ENCODE measurements at places on chromosomes 4 and X. TPM values are rescaled to one million over a fixed set of nuclear protein-coding genes. Genes with fewer than 3 reads are reported as not detected.

- no peaks in the 10 kb centered on the region for H3K27me3 ChIP-seq
- H3K4me1 ChIP-seq, result no peaks in the 10 kb centered on the region
- DNase-seq, result no peak
- H3K27ac ChIP-seq, result no peak overlapping the region
These were observed 44.8 kb downstream of the SPANXN3 start for GRCh38 chrX:143472347-143472938.

The ADH1B gene
- total RNA-seq, result not detected

The IL9R gene
- not detected for total RNA-seq

DNA sequence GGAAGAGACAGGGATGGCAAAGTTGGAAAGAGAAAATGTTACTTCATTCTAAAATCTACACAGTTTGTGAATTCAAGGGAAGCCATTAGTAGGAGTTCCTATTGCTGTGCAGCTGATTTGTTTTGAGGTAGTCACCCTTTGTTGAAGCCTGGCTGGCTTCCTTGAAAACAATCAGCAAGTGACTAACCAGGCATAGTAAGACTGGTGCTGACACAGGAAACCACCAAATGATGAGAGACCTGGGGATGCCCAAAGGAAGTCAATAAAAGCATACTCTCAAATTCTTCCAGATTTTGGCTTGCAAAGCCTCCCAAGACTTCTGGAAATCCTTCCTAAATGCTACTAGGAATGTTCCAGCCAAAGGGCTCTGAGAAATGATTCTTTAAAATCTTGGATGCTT is 23.9 kb upstream of the PRDM8 start:
- no peaks in the 10 kb centered on the region for H3K36me3 ChIP-seq
- H3K27me3 ChIP-seq, result no peaks in the 10 kb centered on the region
- H3K27ac ChIP-seq, result no peak overlapping the region
- H3K4me1 ChIP-seq, result no peaks in the 10 kb centered on the region
- H3K4me3 ChIP-seq, result no peak overlapping the region

GRCh38 chr4:167339781-167340180 is 105.5 kb upstream of the SPOCK3 start:
- H3K4me1 ChIP-seq, result no peaks in the 10 kb centered on the region
- no peak overlapping the region for H3K4me3 ChIP-seq
- DNase-seq, result no peak
- H3K27ac ChIP-seq, result no peak overlapping the region

The TBL1X gene
- total RNA-seq, result 6.5 TPM

GRCh38 chr4:121693886-121694285 is 2.9 kb downstream of the ANXA5 start:
- no peaks in the 10 kb centered on the region for H3K36me3 ChIP-seq
- H3K4me3 ChIP-seq, result no peak overlapping the region
- peaks cover 4% of the 10 kb centered on the region for H3K27me3 ChIP-seq
- no peak overlapping the region for H3K27ac ChIP-seq

DNA sequence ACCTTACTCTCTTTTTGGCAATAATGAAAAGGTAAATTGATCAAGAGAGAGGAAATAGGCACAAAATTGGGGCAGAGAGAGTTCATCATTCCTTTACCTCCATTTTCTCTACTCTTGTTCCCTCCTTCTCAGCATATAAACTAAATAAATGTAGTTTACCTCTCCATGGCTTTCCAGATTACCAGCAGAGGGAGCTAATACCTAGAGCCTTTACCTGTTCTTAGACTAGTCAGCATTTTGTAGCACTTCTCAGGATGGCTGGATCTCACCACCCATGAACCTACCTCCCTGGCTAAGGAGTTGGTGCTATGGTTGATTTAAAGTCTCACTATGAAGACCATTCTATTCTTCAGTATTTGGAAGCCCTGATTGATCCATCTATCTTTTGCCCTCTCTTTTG is 15.7 kb downstream of the OFD1 start:
- H3K27ac ChIP-seq, result no peak overlapping the region
- H3K27me3 ChIP-seq, result no peaks in the 10 kb centered on the region
- H3K4me3 ChIP-seq, result no peak overlapping the region
- H3K36me3 ChIP-seq, result no peaks in the 10 kb centered on the region
- H3K4me1 ChIP-seq, result no peaks in the 10 kb centered on the region

DNA sequence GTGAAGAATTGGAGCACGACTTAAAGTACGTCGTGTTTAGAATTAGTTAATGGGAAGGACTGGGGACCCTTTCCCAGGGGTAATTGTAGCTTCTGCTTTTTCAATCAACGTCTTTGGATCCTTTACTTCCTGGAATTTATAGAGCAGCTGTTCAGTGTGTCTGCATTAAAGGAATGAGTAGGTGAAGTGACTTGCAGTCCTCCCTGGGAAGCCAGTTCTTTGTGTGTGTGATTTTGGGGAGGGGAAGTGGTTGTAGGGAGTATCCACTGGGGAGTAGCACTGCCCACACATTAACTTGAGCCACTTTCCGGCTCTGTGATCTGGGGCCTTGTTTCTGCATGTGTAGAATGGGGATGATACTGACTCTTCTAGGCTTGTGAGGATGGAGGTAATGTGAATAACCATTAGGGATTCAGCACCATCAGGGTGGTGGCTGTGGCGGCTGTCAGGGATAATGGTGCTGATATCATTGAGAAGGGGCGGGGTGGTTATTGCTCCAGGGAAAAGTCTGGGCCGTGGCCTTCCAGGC is 54.7 kb downstream of the TMEM131L start:
- peak overlapping the region; percentile 85 for H3K27ac ChIP-seq
- peak; percentile 69 for DNase-seq
- peaks cover 56% of the 10 kb centered on the region for H3K4me1 ChIP-seq
- peak overlapping the region; percentile 17 for H3K4me3 ChIP-seq
- H3K27me3 ChIP-seq, result peaks cover 10% of the 10 kb centered on the region

The BRCC3 gene
- total RNA-seq, result 21.9 TPM

GRCh38 chr4:66000510-66001117 is 330.3 kb upstream of the EPHA5 start:
- no peaks in the 10 kb centered on the region for H3K27me3 ChIP-seq
- no peak for DNase-seq
- H3K36me3 ChIP-seq, result peaks cover 5% of the 10 kb centered on the region
- peak overlapping the region; percentile 63 for H3K4me3 ChIP-seq

DNA sequence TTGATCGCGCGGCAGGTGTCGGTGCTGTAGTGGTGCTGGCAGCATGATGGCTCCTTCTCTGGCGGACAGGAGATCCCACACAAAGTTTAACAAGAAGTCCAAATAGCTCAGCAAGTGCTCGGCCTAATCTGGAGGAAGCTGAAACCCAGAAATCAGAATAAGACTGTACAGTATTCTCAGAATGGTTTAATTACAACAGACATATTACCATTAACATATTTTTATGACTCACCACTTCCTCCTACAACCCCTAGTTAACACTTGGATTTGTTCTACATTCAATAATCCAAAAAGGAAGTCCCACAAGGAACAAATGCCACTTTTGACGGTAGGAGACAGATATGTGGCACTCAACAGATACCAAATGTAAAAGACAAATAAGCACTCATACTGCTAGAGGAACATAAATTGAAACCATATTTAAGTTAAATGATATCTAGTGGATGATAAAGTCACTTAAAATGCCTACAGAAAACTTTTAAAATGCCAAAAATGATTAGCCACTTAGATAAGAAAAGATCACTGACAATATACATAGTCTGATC is 91.2 kb downstream of the HUWE1 start:
- no peaks in the 10 kb centered on the region for H3K4me1 ChIP-seq
- no peak overlapping the region for H3K4me3 ChIP-seq
- H3K27me3 ChIP-seq, result peaks cover 2% of the 10 kb centered on the region
- no peaks in the 10 kb centered on the region for H3K36me3 ChIP-seq
- no peak overlapping the region for H3K27ac ChIP-seq
- DNase-seq, result no peak

The ADGRG4 gene
- total RNA-seq, result not detected

GRCh38 chr4:60962286-60962685 is 237.8 kb upstream of the ADGRL3 start:
- DNase-seq, result no peak
- peaks cover 6% of the 10 kb centered on the region for H3K4me1 ChIP-seq
- no peaks in the 10 kb centered on the region for H3K27me3 ChIP-seq
- H3K36me3 ChIP-seq, result no peaks in the 10 kb centered on the region
- no peak overlapping the region for H3K4me3 ChIP-seq

DNA sequence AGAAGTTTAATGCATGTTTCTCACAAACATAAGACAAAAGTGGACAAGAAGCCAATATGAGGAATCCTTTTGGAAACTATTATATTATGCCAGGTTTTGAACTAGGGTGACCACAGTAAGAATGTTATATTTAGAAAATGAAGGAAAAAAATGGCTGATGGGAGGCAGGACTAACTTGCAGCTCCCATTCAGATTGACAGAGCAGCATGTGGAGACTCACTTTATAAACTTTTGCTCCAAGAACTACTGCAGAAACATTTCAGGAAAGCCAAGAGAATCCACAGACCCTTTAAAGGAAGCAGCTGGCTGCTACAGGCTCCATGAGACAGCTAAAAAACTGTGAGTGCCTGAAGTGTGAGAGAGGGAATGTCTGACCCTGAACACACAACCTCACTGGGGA is 738.6 kb upstream of the GRIA3 start:
- no peak for DNase-seq
- no peaks in the 10 kb centered on the region for H3K36me3 ChIP-seq
- no peaks in the 10 kb centered on the region for H3K4me1 ChIP-seq
- H3K27ac ChIP-seq, result no peak overlapping the region
- H3K4me3 ChIP-seq, result no peak overlapping the region
- H3K27me3 ChIP-seq, result no peaks in the 10 kb centered on the region

DNA sequence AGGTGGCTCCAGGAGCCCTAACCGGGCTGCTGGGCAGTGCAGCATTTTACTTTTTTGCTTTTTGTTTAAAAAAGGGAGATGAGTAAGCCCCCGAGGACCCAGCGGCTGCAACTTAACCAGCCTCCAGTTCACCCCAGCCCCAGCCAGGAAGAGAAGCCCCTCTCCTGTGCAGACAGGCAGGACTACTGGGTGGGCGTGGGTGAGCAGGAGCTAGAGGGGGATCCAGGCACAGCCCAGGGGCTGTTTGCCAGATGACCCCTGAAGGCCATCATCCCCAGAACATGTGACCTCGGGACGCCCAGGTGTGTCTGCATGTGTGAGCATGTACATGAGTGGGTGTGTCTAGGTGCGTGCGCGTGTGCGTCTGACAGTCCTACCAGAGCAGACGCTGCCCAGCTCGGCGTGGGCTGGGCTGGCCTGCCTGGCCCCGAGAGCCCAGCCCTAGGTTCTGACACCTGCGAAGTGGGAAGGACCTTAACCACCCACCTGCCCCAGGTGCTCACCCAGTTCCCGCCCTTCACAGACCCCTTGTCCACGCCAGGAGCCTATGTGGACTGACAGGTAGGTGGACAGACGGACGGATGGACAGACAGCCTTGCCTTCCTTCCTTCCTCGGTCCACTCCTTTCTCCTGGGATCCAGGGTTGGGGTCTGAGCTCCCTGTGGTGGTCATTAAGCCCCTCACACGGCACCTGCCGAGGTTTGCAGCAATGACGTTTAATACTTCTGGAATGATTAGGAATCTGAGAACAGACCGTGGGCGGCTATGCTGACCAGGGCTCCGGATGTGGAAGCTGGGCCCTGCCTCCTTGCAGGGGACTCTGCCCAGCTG is 7.8 kb upstream of the HAUS3 start:
- H3K4me1 ChIP-seq, result peaks cover 6% of the 10 kb centered on the region
- no peak overlapping the region for H3K4me3 ChIP-seq
- H3K36me3 ChIP-seq, result peaks cover 6% of the 10 kb centered on the region
- peaks cover 4% of the 10 kb centered on the region for H3K27me3 ChIP-seq
- DNase-seq, result peak; percentile 16

- no peaks in the 10 kb centered on the region for H3K36me3 ChIP-seq
- peak; percentile 20 for DNase-seq
- H3K4me3 ChIP-seq, result no peak overlapping the region
- H3K4me1 ChIP-seq, result no peaks in the 10 kb centered on the region
- H3K27ac ChIP-seq, result no peak overlapping the region
These were observed 29.9 kb upstream of the SOWAHD start for GRCh38 chrX:119728487-119728886.

DNA sequence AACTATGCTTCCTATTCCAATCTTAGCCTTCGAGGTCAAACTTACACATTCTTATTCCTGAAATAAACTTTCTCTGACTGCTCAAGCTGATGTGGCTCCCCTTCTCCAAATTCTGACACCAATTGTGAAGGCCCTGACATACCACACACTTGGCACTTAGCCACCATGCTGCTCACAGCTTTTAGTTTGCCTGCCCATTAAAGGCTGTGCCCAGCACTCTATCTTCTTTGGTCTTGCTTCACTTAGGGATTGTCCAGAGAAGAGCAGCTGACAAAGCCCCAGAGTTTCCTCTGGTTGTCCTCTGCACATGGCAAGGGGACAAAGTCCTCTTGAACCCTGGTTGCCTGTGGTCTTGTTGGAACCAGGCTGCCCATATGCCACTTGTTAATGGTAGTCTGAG is 126.1 kb downstream of the ARHGEF9 start:
- H3K27ac ChIP-seq, result no peak overlapping the region
- H3K4me3 ChIP-seq, result no peak overlapping the region
- H3K36me3 ChIP-seq, result no peaks in the 10 kb centered on the region
- DNase-seq, result no peak
- H3K27me3 ChIP-seq, result no peaks in the 10 kb centered on the region

The ZNF141 gene
- total RNA-seq, result 22.0 TPM

- no peak overlapping the region for H3K4me3 ChIP-seq
- no peak overlapping the region for H3K27ac ChIP-seq
- no peaks in the 10 kb centered on the region for H3K27me3 ChIP-seq
- H3K4me1 ChIP-seq, result no peaks in the 10 kb centered on the region
- no peak for DNase-seq
- H3K36me3 ChIP-seq, result no peaks in the 10 kb centered on the region
These were observed 29.9 kb upstream of the RADX start for GRCh38 chrX:106581856-106582255.

DNA sequence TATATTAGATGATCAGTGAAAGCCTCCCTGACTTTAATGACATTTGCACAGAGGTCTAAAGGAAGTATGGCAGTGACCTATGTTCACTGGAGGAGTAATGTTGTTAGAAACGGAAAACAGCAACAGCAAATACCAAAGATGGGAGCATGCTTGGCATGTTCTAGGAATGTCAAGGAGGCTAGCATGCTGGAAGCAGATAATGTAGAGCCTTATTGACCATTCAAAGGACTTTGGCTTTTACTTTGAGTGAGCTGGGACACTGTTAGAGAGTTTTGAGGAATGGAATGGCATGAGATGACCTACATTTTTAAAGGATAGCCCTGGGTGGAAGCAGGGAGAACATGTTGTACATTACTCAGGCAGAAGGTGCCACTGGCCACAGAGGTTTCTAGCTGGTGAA is 6.0 kb downstream of the RPA4 start:
- no peak overlapping the region for H3K4me3 ChIP-seq
- H3K27me3 ChIP-seq, result no peaks in the 10 kb centered on the region
- DNase-seq, result no peak
- no peaks in the 10 kb centered on the region for H3K36me3 ChIP-seq
- H3K4me1 ChIP-seq, result no peaks in the 10 kb centered on the region

DNA sequence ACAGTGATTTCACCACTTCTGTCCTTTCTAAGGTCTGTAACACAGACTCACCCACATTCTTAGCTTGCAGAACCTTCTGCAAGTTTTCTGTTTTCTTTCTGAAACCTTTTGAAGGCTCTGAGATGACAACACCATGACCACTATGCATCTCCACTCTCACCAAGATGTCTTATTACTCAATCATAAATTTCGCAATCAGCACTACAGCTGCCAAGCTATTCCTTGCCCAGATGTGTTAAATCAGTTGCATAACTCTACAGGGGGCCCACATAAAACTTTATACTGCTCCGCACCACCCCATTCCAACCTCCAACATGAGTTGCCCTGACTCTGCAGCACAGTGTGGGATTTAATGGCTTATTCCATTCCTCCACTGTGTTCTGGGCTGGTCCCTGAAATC is 229.9 kb downstream of the COL25A1 start:
- no peaks in the 10 kb centered on the region for H3K4me1 ChIP-seq
- DNase-seq, result no peak
- H3K4me3 ChIP-seq, result no peak overlapping the region
- no peak overlapping the region for H3K27ac ChIP-seq
- H3K36me3 ChIP-seq, result no peaks in the 10 kb centered on the region
- no peaks in the 10 kb centered on the region for H3K27me3 ChIP-seq

Measured in glutamatergic neuron (in vitro differentiated cells).